Activated CD8-positive, alpha-beta memory T cell treated with anti-CD3 and anti-CD28 coated beads for 4 hours (primary cell): ENCODE measurements at places on chromosomes 2 and 18.

DNA sequence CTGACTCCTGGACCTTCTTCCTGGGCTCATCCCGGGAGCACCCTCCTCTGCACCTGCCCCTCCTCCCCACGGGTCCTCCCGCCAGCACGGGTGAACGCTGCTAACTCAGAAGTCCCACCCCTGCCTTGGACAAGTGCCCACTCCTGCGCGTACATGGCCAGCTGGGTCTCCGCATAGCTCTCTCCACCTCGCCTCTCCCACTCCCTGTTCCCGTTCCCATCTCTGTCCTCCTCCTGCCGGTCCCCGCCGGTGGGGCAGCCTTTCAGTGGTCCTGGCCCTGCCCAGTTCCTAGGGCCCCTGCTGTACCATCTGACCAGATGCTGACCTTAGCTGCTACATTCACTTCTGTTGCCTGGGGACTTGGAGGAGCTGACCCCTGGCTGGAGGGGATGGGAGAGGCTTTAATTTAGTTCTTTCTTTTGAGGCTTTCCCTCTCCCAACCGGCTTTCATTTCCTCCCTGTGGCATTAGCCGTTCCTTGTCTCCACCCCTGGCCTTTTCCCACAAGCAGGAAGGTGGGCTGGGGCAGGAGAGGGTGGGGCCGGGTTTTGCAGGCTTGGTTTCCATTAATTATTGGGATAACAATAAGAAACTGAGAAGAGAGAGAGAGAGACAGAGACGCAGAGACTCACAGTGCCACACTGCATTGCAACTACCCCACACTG is 136.1 kb downstream of the SH3BP4 start:
- DNase-seq: no peak

DNA sequence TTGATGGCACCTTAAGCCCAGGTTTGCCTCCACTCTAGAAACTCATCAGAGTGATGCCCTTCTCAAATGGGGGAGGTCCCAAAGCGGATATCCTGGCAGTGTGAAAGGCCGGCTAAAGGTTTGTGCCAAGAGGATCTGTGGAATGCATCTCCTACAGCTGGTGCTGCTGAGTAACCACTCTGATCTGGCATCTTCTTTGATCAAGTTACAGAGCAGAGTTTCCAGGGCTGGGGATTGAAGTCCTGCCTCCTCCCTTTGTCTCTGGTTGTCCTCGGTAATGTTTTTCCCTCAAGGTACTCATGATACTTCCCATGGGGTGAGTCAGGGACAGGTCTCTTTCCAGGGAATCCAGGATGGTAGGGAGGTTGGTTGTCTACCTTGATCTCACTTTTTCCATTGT is 24.6 kb downstream of the PRKRA start:
- DNase-seq: no peak

- DNase-seq: no peak
Observed at GRCh38 chr18:61123309-61123708, 209.9 kb upstream of the CDH20 start.

DNA sequence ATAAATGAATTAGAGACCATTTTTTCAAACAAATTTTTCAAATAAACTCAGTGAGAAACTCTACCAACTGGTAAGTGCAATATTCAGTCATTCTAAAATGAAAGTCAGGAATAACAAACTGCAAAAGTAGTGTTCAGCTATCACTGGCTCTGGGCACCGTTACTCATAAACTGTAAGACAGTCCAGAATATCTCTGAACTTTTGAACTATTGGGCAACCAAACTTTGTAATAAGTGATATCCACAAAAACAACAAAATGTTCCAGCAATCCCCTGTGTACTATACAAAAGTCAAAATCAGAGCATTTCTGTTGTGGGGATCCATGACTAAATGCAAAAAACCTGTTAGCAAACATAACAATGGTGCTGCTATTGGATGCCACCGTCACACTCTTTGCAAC is 56.3 kb downstream of the SLC25A12 start:
- DNase-seq: no peak

- no peak for DNase-seq
Observed at GRCh38 chr2:239689410-239689809, 288.6 kb upstream of the HDAC4 start.

GRCh38 chr18:44356566-44357157 is 324.0 kb upstream of the SETBP1 start:
- DNase-seq: no peak

GRCh38 chr18:57278933-57279332 is 73.4 kb upstream of the ST8SIA3 start:
- no peak for DNase-seq

DNA sequence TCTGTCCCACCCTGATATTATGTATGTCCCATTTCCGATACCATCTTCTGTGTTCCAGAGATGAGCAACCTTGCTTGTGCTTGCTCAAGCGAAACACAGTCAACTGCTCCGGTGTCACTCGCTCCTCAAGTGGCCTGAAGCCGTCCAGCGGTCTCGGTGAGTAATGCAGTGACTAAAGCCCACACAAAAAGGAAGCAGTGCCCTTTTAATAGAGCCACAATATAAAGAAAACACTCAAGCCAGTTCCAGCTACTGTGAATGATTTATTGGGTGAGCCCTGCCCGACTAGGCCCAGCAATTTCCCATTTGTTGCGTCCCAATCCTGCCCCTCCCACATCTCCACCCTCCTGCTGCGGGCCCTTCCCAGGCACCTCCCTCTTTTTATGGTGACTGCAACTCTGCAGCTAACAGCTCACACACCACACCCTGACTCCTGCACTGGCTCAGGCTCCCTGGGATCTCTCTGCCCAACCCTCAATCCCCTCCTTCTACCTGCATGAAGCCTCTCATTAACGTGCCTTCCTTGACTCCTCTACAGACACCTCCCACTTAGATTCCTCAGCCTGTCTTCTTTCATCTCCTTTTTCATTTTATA is 44.2 kb upstream of the DSC1 start:
- DNase-seq: no peak

GRCh38 chr2:119490653-119491195 is 33.6 kb downstream of the SCTR start:
- DNase-seq: no peak

GRCh38 chr2:166900700-166901099 is 12.4 kb downstream of the XIRP2 start:
- DNase-seq: no peak

DNA sequence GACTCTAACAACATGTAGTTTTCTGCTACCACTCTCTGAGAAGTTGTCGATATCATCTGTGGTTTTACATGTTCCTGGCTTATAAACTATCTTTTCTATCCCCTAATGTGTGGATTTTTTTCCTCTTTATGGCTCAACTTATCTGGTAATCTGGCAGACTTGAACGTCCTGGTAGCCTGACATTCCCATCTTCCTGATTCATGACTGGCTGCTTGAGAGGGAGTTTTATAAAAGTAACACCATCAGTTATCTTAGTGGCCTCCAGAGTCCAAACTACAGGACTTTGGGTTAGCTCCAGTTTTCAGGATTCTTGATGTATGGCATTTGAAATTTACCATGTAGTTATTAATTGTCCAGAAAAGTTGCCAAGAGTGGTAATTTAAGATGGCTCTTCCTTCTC is 174.0 kb upstream of the GULP1 start:
- no peak for DNase-seq
